Testis (tissue), 5 donors: ENCODE measurements at places on chromosomes 5 and 9. TPM values are rescaled to one million over a fixed set of nuclear protein-coding genes. Genes with fewer than 3 reads are reported as not detected.

GRCh38 chr5:53406630-53407316 lies 73.7 kb upstream of the FST start:
- H3K4me1 ChIP-seq, result no peaks in the 10 kb centered on the region
- H3K4me3 ChIP-seq, result no peak overlapping the region
- H3K36me3 ChIP-seq, result no peaks in the 10 kb centered on the region
- no peak for DNase-seq
- H3K27me3 ChIP-seq, result no peaks in the 10 kb centered on the region

SPATA31E1 gene
- total RNA-seq, result 4.8 TPM

GRCh38 chr5:73544429-73545402 lies 20.7 kb downstream of the ANKRA2 start:
- DNase-seq, result no peak
- no peak overlapping the region for H3K4me3 ChIP-seq
- no peaks in the 10 kb centered on the region for H3K27me3 ChIP-seq
- H3K4me1 ChIP-seq, result no peaks in the 10 kb centered on the region
- H3K36me3 ChIP-seq, result no peaks in the 10 kb centered on the region

GRCh38 chr9:137452006-137452760 lies 7.0 kb downstream of the NSMF start:
- no peak for DNase-seq
- H3K4me3 ChIP-seq, result no peak overlapping the region
- H3K27me3 ChIP-seq, result no peaks in the 10 kb centered on the region

EPB41L4B gene
- 14.5 TPM for total RNA-seq

PCDHB12 gene
- 6.1 TPM for total RNA-seq
